ENCODE measurements at places on chromosomes 1 and 21.

GRCh38 chr21:42344631-42345030 lies 6.2 kb downstream of the TFF2 start:
- no peak for DNase-seq

DNA sequence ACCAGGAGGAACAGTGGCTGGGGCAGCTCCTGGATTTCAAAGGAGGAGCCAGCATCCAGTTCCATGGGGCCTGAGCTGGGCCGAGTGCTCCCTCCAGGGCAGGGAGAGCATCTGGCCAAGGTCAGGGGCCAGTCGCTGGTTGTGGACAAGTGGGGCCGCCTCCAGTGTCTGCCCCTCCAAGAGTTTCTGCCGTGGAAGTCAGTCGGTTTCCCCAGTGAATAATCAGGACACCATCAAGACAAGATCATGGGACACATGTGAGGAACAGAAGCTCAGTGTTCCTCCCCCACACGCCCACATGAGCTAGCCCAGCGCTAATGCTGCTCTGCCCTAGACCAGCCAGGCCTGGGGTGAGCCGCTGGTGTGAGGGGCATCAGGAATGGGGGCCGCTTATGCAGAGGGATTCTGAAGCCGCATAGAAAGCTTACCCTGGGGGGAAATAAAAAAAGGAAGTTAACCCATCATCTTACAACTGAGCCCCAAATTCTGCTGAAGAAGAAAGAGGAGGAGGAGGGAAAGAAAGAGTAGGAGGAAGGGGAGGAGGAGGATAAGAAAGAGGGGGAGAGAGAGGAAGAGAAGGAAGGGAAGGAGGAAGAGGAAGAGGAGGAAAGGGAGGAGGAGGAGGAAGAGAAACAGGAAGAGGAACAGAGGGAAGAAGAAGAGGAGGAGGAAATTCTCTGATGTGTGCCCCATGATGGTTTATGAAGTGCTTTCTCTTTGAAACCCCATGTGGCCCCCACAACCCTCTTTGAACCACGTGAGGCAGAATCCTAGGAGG lies 198.4 kb downstream of the MATN1 start:
- DNase-seq: no peak

DNA sequence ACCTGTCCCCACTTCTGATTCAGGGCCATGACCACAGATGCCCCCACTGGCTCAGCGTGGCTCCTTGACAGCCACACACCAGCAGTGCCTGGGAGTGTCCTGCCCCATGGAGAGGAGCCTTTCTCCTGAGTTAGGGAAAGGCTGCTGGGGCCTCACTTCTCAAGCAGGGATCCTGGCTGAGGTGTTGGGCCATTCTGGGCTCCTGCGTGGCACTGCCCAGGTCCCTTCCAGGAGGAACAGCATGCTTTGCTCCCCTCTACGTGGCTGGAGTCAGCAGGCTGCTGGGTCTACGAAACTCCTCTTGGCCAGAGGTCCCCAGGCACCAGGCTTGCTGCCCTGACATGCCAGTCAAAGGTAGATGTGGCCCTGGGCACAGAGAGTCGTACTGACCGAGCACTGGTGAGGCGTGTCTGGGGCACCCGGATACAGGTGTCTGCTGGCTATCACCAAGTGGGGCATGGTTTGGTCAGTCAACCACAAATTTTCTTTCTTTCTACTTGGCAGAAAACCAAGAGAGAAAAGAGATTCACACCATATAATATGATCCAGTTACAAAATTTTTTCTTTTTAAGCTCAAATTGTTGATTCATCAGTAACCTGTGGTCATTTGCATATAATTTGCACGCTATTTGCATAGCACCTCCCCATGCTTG lies 4.1 kb downstream of the ADORA1 start:
- DNase-seq: no peak

DNA sequence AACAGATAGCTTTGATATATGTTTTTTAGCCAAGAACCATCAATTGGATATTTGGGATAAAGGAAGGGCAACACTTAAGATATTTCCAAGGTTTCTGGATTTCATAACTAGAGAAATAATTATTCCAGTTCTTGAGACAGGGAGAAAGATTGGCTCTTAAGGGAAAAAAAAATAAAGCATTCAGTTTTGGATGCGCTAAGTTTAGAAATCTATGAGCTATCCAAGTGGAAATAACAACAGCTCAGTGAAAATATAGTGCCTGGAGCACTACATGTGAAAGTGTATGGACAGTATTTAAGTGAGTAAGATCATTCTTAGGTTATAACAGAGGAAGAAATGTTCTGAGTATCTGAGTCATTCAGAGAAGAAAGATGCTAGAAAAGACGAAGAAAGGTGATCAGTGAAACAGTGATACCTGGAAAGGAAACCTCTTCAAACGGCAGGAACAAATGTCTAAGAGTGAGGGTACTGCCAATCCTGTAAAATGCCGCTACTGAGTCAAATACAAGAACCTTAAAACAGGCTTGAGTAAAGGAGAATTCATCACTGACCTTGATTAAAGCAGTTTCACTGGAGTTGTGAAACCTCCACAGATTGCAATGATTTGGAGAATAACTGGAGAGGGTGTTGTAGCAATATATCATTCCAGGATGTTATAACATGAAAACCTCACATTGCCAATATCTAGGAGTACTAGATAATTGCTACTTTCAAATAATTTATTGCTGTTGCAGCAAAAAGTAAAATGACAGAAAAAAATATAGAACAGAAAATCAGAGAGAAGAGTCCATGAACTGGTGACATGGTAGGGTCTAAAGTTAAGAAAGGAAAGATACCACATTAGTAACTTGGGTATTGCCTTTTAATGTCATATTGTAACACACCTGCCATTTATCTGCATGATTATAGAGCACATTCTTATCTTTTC lies 482.1 kb upstream of the RGS18 start:
- DNase-seq: no peak

Data from fibroblast of skin of scalp (primary cell).